ENCODE measurements at places on chromosomes 12 and 14.

DNA sequence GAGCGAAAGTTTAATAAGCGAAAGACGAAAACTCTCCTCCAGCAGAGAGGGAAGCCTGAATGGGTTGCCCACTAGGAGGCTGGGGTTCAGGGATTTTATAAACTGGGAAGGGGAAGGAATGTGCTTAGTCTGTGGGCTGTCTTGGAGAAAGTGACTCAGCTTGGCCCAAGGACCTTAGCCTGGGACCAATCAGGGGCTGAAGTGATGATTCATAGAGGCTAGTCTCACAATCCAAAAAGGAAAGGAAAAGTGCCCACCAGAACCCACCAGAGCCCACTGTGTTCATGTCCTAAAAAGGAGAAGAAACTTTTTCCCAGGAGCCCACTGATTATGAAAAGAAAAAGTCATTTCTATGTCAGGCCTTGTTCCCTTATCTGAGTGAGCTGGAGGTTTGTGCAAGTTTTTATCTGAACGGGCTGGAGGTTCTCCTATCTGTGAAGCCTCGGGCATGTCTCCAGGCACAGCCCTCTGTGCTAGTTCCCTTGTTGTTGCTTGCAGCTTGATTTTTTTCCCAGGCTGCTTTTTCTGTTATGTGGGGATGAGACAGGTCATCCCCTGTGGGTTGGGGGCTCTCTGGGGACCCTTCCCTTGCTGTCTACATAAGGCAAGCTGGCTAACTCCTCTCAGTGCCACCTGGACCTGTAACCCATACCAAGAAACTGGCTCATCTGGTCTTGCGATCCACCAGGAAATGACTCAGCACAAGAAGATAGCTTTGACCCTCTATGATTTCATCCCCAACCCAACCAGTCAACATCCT, 8.3 kb upstream of the GOLGA5 start:
- DNase-seq = no peak

GRCh38 chr12:132083614-132083940, 60.5 kb downstream of the DDX51 start:
- DNase-seq = no peak

GRCh38 chr14:37399517-37399916, 195.5 kb downstream of the FOXA1 start:
- DNase-seq = no peak

GRCh38 chr14:80653956-80654355, 287.6 kb downstream of the CEP128 start:
- DNase-seq = no peak

GRCh38 chr14:65373671-65374039, 38.9 kb upstream of the FUT8 start:
- no peak for DNase-seq

DNA sequence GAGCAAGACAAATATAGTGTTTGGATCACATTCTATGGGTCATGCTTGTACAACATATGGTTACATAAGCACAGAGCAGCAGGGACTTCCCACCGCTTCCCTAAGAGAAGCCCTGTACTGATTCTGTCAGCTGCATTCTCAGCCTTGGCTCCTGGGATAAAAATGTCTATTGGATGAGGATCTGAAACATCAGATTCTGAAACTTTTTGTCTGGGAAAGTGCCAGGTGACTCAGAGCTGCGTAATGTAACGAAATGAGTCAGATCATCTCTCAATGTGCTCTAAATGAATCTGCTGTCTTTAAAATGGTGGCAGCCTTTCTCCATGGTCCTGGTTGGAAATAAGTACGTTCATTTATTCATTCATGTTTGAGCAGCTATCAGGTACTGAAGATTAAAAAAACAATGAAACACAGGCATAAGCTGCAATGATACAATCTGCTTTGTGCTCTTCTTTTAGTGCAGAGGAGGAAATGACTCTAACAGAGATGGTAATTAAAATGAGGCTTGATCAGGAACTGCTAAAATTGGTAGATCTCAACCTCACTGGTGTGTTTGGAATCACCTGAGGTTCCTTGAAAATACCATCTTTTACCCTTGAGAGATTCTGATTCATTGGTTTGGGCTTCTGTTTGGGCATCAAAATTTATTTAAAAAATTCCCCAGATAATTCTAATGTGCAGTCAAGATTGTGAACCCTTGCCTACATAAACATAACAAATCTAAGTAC, 99.1 kb upstream of the NAP1L1 start:
- DNase-seq = peak; percentile 69

GRCh38 chr14:39247256-39247655, 13.5 kb downstream of the MIA2 start:
- DNase-seq = no peak

DNA sequence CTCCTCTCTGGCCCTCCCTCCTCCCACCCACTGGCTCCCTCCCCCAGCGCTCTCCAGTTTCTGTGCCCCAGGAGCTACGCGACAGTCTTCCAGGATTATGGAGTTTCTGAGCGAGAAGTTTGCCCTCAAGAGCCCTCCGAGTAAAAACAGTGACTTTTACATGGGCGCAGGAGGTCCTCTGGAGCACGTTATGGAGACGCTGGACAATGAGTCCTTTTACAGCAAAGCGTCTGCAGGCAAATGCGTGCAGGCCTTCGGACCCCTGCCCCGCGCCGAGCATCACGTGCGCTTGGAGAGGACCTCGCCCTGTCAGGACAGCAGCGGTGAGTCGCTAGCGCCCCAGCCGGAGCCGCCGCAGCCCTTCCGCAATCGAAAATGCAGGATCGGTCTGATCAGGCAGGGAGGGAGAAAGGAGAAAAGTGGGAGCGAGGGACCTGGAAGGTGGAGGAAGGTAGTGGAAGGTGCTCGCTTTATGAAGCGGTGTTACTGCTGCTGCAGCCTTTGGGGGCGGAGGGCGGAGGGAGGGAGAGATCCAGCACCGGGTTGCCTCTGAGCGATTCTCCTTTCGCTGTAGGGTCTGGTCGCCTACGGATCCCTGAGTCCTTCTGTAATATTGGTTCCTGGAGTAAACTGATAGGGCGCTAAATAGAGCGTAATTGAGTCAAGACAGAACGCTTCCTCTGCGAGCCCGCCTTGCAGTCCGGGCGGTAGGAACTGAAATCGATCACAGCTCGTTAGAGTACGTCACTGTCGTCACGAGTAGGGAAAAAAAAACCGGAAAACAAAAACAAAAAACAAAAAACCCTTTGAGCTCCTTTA, at the start of gene ALX1:
TSS of gene ALX1 (plus strand) at position 56 of the 819 bp plus-strand sequence. CDS start at position 98, 42 bp downstream.
- no peak for DNase-seq

DNA sequence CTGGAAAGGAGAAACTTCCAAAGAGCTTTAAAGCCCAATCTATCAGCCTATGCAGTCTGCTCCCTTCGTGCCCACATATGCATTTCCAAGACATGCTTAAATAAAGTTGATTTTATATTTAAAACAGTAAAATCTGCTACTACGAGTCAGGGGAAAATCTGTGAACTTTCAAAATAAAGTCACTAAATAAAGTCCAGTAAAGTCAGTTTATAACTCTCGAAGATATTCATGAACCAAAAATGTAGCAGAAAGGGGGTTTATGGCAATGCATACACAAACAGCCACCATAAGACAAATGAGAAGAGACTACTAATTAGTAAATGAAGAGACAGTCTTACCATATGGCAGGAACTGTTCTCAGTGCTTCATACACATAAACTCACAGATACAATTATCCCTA, 19.7 kb downstream of the AREL1 start:
- no peak for DNase-seq

GRCh38 chr14:76491172-76491930, 115.4 kb downstream of the ESRRB start:
- DNase-seq = no peak

GRCh38 chr12:28583701-28584261, 393.5 kb downstream of the CCDC91 start:
- DNase-seq = no peak

GRCh38 chr12:15205341-15206010, 15.7 kb downstream of the RERG start:
- DNase-seq = no peak

DNA sequence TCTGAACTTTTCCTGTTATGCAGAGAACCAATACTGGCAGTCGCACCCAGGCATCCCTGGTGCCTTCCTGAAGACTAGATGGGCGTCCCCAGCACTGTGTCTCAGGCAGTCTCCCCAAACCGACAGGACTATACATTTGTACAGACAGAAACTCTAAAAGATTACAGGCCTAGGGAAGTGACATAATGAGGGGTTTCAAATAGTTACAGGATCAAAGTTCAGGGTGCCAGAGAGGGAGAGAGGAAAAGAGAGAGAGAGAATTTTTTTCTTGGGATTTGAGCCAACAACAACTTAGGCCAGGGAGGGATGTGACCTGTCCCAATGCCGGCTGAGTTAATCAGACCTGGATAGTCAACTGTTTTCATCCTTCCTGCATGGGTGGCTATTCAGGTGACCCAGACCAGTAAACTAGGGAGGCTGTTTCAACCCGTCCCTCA, 9.3 kb upstream of the GMFB start:
- DNase-seq = no peak

DNA sequence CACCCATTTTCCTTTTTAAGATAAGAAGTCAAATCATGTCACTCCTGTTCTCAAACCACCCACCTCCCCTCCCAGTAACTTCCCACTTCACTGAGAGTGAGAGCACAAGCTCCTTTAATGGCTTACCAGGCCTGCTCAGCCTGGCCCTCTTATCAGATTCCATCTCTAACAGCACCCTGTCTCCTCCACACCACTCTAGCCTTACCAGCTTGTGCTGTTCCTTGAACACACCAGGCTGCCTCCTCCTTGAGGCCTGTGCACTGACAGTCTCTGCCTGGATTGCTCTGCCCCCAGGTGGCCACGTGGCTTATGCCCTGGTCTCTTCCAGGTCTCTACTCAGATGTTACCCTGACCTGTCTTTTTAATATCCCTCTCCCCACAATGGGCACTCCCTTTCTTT, 40.1 kb upstream of the EVL start:
- DNase-seq = peak; percentile 36

DNA sequence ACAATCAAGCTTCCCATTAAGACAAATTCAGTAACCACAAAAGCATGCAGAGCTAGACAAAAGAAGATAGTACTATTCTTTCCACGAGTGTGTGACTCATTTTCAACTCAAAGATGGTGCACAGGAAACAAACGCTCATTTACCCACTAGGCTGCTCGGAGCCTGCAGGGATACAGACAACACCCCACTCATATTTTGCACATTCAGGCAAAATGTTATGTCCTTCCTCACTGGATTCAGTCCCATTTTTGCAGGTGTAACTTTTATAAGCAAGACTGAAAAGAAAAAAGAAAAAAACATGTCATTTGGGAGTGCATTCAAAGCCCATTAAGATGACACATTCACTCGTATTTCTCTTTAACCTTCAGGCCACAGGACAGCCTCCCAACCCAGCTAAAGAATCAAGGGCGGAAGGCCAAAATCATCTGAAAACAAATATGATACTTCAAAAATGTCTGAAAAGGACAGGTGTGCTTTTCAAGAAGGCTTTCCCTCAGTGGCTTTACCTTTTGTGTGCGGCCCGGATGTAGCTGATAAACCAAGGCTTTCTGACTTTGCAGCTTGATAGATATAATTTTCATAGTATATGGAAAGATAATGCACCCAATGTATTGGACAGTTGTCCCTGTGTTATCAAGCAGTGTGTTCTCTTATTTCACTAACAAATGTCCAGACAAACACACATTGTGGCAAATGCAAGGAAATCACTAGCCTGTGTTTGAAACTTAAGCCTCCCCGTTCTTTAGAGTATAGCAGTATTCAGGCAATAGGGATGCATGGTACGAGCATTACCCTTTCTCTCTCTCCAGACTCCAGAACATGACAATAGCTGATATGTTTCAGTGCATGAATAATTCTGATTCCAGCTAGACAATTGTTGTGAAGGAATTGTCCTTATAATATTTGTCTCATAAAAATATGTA, 147.8 kb upstream of the KRR1 start:
- peak; percentile 11 for DNase-seq

DNA sequence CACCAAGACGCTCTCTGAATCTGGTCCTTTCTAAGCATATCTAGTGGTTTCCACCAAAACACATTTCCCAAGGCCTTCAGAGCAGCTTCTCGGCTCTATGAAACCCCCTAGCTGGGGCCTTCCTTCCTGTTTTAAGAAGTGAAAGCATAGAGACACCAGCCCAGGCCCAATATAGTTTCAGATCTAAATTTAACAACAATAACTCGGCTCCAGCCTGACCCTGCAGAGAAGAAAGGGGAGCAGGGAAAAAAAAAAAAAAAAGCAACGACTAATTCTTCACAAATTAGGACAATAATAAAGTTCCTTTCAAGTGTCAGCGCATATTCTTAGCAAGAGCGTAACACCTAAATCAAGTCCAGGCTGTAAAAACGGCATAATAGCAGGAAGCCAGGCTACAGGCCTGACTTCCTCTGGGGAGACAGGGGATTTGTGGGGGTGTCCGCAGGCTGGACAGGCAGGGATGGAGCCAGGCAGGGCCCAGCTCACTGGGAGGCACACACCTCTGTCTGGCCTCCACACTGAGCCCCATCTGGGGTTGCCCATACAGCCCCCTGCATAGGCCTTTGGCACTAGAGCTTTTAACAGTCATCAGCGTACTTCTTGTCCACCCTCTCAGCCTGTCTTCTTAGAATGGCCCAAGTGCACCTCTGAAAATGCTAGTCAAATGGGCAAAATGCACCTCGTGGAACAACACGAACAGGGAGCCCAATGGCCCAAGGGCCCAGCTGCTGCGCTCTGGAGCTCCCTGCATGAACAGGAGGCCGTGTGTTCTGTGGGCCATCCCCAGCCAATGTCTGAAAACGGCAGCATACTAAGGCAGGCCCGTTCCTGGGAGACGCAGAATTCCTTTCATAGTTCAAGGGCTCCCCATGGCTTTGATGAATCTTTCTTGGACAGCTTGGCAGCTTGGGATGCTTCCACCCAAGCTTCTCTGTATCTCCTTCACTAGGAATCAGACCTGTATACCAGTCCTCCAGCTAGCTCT, 772.9 kb downstream of the MED13L start:
- no peak for DNase-seq

DNA sequence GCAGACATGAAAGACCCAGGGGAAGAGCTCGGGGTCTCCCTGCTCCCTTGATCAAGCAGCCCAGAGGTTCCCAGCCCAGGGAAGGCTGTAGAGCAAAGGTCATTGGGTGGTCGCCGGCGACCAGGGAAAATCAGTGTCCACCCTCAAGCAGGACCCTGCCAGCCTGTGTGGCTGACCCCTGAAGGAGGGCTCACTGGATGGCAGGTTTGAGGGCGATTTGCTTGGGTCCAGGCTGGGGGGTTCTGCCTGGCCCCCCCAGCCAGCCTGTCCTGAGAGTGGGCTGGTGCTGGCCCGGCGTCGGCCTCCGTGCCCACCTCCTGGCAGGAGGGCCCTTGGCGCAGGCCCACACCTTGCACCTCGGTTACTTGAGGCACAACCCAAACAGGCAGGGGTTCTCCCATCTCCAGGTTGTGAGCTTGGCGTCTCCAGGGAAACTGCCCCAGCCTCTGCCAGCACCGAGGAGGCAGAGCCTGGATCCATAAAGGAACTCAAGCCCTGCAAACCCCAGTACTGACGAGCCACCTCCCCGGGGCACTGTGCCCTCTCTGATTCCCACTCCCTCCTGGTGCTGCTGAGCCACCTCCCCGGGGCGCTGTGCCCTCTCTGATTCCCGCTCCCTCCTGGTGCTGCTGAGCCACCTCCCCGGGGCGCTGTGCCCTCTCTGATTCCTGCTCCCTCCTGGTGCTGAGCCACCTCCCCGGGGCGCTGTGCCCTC, 329.0 kb upstream of the SFSWAP start:
- no peak for DNase-seq

GRCh38 chr12:53722450-53723041, 4.7 kb downstream of the CALCOCO1 start:
- no peak for DNase-seq
